Activated CD4-positive, alpha-beta T cell treated with anti-CD3 and anti-CD28 coated beads, Interleukin-2, Interleukin-6, amounts not matched to agents 100 ng/mL and 50 ng/mL, durations not matched to agents 16 hours and 8 hours (primary cell): ENCODE measurements at places on chromosomes 1 and 21.

- no peak for DNase-seq
Observed at GRCh38 chr1:230651235-230651634, 9.0 kb downstream of the COG2 start.

DNA sequence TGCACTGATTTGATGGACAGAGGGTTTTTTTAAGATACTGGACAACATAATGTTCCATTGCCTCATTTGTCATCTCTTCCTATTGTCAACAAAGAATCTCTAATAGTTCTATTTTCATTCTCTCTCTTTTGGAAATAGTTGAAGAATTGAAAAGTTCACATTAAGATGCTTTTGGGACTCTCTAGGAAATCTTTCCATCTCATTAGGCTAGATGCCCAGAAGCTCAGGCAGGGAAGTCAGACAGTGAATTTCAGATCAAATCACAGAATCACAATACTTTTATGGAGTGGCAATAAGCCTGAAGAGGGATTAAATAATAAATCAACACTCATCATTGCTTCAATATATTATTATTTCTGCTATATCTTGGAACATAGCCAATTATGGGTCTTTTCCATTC lies 29.2 kb downstream of the NEGR1 start:
- no peak for DNase-seq

DNA sequence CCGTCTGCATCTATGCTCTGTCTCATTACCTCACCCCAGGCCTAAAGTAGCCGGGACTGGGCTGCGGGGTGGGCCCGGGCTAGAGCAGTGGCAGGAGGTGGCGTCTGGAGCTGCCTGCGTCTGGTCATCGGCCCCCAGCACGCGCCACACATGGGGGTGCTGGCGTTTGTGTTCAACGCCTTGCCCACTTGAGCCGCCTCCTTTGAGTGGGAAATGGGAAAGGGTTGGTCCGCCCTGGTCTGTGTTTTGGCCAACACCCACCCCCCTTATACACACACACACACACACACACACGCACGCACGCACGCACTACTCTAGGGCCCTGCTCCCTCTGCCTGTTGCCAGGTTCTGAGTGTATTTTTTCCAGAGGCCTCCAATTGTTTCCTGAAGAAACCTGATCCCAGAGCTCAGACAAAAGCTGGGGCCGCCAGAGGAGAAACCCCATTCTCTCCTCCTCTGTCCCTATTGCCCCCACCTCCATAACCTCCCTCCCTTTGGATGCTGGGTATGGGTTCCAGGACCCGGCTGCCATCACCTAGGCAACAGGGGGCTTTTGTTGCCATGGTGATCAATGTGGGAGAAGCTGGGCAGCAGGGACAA lies 10.1 kb downstream of the VANGL2 start:
- DNase-seq, result no peak

DNA sequence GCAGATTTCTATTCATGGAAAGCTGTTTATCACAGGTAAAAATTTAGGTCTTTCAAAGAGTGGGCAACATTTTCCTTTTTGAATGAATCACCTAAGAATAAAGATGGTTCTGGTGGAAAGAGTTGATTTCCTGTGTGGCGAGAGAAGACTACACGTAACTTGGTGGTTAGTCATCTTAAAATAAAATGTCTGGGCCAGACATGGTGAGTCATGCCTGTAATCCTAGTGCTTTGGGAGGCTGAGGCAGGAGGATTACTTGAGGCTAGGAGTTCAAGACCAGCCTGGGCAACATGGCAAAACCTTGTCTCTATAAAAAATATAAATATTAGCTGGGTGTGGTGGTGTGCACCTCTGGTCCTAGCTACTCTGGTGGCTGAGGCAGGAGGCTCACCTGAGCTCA lies 65.7 kb downstream of the DISP1 start:
- DNase-seq, result peak; percentile 48

DNA sequence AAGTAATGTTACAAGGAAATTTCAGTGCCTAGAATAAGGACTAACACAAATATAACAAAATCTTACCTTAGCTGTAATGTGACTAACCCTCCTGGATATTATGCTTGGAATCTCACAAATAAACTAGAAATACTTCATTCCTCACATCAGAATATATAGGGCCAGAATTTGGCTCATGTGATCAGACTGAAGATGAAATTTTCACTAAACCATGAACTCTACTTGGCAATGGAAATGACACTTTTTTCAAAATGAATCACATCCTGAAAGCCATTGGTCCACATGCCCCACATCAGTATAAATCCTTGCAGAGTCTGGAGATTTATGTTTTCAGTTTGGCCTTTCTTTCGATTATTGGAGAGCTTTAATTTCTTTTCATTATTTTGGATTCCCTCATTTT lies 227.8 kb downstream of the NRIP1 start:
- no peak for DNase-seq

GRCh38 chr1:1165485-1165884 lies 8.2 kb upstream of the TTLL10 start:
- DNase-seq, result no peak

DNA sequence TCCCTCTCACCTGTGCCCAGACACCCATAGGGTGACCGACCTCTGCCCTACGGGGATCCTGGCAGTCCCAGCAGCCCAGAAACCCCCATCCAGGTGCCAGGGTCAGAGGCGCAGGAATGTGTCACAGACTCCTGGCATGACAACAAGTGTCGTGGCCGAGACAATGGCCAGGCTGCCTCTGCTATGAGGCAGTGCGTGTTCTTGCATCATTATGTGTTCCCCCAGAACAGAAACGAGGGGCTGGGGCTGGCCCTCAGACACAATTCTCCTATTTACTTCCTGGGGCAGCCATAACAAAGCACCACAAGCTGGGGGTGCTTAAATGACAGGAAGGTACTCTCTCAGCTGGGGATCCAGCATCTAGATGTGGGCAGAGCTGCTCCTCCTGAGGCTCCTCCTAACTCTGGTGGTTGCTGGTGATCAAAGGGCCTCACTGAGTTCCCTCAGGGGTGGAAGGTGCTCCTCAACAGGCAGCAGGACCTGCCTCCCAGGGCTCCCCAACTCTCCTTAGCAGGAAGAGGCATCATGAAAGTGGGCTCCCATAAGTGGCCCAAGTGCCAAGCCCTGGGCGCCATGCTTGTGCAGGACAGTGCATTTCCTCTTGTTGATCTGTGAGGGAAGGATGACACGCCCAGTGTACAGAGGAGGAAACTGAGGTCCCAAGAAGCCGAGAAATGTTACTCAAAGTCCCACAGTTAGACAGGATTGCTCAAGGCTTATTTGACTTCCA lies 24.2 kb upstream of the BACE2 start:
- no peak for DNase-seq

- peak; percentile 70 for DNase-seq
Observed at GRCh38 chr21:14482165-14482564, 64.0 kb downstream of the SAMSN1 start.

- DNase-seq, result no peak
Observed at GRCh38 chr1:214808845-214809460, 206.0 kb downstream of the CENPF start.

- DNase-seq, result no peak
Observed at GRCh38 chr1:53905509-53905908, 11.5 kb downstream of the DIO1 start.

DNA sequence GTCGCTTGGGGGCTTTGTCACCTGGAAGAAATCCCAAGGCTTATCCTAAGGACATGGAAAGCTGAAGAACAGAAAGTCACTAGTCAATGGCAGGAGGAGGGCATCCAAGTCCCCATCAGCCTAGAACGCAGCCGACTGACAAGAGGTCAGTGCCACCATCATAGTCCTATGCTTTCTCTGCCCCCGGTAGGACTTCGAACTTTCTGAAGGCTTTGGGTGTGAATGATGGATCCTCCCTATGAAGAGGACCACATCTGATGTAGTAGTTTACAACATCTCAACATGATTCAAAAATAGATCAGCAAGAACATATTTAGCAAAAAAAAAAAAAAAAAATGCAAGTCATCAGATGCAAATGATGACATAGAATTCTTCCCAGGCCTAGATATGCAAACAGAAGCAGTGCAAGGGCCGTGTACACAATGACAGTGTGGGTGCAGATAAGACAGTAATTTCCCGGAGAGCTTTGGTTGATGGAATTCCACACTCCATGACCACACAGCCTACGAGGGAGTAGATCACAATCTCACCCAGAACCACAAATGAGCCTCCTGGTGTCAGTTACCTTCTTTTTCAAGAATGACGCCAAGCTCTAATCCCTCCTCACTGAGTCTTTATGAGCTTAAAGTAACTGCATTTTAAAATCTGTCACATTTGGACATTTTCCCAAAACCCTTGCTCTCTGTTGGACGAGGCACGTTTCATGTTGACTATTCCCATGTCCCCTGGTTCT lies 88.2 kb downstream of the PSMG1 start:
- DNase-seq, result no peak

GRCh38 chr1:6547301-6547700 lies 7.0 kb downstream of the NOL9 start:
- no peak for DNase-seq

GRCh38 chr1:194184425-194184824 lies 998.0 kb upstream of the B3GALT2 start:
- DNase-seq, result no peak

- DNase-seq, result no peak
Observed at GRCh38 chr21:41801321-41802197, 34.7 kb upstream of the RIPK4 start.

DNA sequence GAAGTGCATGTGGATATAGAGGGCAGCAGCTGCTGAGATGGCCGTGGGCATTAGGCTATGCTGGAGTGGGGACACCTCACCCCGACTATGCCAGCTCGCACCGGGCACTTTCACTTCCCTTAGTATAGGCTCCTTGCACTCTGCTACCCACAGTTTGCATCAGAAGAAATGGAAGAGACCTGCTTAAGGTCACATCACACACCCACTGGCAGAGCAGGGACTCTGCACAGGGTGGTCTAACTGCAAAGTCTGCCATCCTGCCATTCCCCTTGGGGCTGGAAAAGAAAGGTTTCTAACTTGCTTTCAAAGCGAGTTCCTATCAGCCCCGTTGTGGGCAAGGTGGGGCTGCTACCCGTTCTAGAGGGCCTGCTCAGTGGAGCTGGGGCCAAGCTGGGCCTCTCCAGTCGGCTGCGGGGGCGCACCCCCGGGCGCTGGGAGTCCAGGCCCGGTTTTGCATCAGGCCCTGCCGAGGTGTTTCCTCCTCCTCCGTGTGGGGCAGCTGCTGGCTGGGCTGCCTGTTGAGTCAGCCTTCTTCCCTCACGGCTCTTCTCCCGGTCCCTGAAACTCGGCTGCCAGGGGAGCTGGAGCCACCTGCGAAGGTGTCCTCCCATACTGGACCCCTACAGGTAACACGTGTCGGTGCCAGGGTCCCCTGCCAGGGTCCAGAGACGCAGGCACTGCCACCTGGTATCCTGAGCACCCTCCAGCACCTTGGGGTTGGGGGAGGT lies at the start of gene SYTL1:
Gene SYTL1 (plus strand): TSS at position 498 of the 728 bp plus-strand sequence. CDS start 3,313 bp downstream, outside the sequence.
- peak; percentile 76 for DNase-seq

GRCh38 chr1:230240446-230241086 lies 173.5 kb downstream of the GALNT2 start:
- DNase-seq, result peak; percentile 58

GRCh38 chr1:67514786-67515185 lies 84.6 kb upstream of the SERBP1 start:
- no peak for DNase-seq

DNA sequence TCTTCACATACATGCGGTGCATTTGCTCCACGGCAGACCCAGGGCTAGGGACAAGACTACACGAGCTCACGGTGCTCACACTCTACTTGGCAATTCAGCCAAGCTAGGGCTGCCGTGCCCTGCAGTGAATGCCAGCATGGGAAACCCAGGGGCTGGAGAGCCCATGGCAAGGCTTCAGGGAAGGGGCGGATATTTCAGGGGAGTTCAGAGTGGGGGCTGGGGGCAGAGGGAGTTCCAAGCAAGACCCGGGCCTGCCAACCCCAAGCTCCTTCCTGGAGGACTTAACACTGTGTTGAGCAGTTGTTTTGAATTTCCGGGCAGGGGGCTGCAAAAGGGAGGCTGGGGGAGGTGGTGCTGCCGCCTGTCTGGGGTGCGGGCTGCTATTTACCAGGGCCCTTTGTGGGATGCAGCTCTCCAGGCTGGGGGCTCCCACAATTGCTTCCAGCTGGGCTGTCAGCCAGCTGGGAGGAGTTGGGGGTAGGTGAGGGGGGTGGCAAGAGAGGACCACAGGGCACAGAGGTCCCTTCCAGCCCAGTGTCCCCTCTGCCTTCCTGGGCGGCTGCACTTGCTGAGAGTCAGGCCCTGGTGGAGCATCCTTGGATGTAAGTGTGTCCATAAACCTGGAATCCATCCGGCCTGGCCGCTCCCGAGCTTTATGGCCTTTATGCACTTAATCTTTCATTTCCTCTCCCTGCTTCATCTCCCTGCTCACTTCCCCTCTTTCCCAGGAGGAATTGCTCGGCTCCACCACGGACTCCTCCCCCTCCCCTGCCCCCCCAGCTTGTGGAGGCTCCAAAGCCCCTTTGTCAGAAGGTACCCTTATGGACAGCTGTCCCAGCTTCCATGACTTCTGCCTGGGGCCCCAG lies 55.8 kb upstream of the SSBP3 start:
- no peak for DNase-seq

GRCh38 chr1:116739371-116740012 lies 14.7 kb upstream of the CD2 start:
- no peak for DNase-seq

DNA sequence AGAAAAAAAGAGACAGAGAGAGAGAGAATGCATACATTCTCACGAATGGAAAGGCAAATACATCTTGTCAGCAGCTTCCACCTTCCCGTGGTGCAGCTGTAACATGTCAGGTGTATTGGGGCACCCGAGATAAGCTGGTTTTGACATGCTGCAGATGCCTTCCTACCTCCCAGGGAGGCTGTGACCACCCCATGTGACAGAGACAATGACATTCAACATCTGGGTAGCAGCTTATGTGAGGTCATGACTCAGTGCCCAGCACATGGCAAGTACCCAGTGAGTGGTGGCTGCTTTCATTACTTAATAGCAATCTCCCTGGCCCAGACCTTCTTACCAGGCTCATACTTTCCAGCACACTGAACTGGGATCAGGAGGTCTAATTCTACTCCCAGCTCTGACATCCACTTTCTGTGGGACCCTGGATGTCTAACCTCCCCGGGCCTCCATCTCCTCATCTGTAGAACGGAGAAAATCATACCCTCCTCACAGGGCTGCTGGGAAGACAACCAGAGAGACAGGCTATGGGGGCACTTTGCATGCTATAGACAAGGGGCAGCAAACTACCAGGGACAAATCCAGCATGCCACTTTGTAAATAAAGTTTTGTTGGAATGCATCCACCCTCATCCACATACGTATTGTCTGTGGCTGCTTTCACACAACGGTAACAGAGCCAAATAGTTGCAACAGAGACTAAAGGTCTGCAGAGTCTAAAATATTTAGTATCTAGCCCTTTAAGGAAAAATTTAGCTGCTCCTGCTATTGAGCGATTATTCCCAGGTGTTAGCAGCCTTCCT lies 38.5 kb upstream of the ZBTB40 start:
- no peak for DNase-seq
